ENCODE measurements at places on chromosomes 4 and X.
A peak's percentile ranks its signal among the peaks of the same experiment; 100 is the strongest.

GRCh38 chr4:145047151-145047550 is 50.8 kb downstream of the ANAPC10 start:
- no peak for DNase-seq

GRCh38 chrX:85288992-85289723 is 45.4 kb downstream of the ZNF711 start:
- no peak for DNase-seq

DNA sequence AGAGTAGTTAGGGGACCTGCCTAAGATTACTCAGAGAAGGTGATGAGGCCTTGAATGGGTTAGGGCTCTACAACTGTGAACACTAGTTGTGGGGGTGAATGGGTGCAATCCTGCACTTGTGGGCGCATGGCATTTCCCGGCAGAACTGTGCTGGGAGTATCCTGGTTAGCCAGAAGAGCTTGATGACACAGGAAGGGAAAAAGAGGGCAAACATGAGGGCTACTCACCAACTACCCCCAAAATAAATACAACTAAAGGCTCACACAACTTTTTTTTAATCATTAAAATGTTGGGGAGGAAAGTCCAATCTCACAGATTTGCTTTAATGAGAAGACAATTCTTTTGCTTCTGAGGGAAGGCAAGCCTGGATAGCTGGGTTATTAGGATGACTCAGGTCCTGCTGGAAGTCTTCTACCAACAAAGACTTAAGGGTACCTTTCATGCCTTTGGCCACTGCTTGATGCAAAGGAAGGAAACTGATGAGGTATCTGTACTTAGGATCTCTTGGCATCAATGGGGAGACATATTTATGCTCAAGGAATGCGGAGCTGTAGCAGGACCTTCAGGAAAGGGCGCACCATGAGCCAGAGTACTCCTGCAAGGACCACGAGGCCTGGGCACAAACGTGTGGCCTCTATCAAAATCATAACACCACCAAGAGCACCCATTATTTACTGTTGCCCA is 2.6 kb downstream of the PHKA2 start:
- DNase-seq = no peak

- DNase-seq = no peak
These were observed 26.0 kb upstream of the BMP2K start for GRCh38 chr4:78749972-78750727.

- DNase-seq = no peak
These were observed 13.5 kb downstream of the LIAS start for GRCh38 chr4:39472396-39472795.

GRCh38 chrX:106951230-106951629 is 31.0 kb downstream of the CLDN2 start:
- no peak for DNase-seq

GRCh38 chrX:150227873-150228410 is 135.2 kb upstream of the MAMLD1 start:
- no peak for DNase-seq

DNA sequence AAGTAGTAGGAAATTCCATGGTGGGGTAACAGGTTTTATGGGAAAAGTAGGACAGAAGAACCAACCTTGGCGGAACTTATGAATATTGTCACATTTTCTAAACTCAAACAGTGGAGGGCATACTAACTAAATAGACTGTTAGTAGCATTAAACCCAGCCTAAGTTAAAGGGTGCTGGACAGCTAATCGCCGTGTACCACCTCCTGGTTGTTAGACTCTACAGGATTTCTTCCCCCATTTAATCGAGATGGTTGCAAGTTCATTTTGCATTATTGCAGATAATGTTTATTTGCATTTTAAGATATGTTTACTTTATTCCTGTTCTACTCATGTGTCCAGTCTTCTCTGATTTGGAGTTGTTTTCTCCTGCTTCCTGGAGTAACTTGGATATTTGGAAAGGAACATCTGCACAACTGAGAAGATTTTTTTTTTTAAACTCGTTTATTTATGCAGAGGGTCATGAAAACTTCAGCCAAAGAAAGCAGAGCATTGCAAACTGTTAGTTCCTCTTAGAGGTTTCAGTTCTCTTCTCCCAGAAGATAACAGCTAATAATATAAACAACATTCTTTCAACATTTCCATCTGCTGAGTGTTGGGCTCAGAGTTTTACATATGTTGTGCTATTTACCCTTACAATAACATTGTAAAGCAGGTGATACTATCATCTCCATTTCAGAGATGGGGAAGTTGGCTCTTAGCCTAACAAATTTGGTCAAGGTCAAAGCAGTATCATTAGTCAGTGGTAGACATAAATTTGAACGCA is 51.5 kb upstream of the TBC1D9 start:
- DNase-seq = no peak

- no peak for DNase-seq
These were observed 55.9 kb upstream of the GABRA2 start for GRCh38 chr4:46445710-46446314.

GRCh38 chr4:128560754-128561495 is 248.6 kb upstream of the JADE1 start:
- no peak for DNase-seq

- no peak for DNase-seq
These were observed 2.9 kb downstream of the CPZ start for GRCh38 chr4:8595237-8596087.

DNA sequence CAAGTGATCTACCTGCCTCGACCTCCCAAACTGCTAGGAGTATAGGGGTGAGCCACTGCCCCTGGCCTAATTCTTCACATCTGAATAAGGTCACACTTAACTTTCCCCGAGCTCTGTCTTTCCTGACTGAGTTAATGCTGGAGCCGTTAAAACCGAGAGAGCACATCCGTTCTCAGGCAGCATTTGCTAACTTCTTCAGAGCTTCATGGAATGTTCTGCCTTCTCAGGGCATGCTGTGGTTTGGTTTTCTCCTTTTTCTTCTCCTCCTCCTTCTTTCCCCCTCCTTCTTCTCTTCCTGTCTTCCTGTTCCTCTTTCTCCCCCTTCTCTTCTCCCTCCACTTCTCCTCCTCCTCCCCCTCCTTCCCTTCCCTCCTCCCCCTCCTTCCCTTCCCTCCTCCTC is 119.9 kb downstream of the ASMT start:
- DNase-seq = no peak

- no peak for DNase-seq
These were observed 80.7 kb upstream of the EOLA2 start for GRCh38 chrX:150018931-150019361.

DNA sequence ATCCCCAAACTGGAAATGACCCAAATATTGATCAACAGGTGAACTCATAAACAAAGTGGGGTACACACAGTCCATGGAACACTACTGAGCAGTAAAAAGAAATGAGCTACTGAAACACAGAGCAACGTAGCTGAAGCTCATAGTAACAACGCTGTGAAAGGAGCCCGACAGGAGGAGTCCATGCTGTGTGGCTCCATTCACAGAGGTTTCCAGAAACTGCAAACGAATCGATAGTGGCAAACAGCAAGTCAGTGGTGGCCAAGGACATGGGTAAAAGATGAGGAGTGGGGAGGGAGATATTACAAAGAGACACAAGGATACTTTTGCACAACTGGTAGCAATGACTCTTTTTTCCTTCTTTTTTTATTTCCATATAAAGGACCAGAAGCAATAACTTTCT is 90.4 kb downstream of the HAUS3 start:
- DNase-seq = no peak

- DNase-seq = no peak
These were observed 26.9 kb downstream of the DCHS2 start for GRCh38 chr4:154464654-154465053.

- no peak for DNase-seq
These were observed 5.6 kb downstream of the PF4 start for GRCh38 chr4:73976217-73976616.

DNA sequence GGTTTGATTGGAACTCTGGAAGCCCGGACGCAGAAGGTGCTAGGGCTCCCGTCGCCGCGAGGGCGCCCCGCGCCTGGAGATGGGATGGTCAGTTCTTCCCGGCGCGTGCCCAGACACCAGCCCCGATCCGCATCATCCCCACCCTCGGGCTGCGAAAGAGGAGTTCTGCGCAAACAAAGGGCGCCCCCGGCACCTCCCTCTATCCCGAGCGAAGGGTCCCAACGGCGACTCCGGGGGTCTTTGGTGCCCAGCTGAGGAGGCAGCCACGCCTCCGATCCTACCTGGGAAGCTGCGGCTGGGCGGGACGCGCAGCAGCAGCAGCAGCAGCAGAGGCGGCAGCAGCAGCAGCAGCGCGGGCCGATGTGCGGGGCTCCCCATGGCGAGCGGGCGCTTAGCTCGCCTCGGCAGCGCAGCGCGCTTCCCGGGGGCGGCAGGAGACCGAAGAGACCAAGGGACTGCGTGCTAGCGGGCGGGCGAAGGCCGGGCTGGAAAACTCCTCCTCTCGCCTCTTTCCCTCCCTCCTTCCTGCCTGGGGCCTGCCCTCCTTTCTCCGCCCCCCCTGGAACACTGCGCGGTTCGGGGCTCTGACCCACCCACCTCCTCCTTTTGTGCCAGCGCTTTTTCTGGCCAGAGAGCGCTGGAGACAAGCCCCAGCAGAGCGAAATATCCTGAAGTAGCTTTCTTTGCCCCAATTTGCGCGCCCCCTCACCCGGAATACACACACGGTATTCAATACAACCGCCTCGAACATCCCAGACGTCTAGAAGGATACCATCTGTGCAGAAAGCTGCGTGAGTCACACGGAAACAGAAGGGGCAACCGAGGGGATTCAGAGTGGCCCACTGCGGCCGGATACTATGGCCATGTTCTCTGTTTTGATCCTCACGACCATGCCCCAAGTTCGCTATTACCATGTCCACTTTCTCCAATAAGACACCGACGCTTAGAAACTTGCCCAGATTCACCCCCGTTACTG is at the start of gene SRPX:
TSS of gene SRPX (minus strand) at position 457 of the 976 bp plus-strand sequence. CDS start at position 378, 79 bp downstream.
- no peak for DNase-seq

GRCh38 chr4:2042204-2042946 is 16.8 kb upstream of the NAT8L start:
- peak; percentile 18 for DNase-seq

DNA sequence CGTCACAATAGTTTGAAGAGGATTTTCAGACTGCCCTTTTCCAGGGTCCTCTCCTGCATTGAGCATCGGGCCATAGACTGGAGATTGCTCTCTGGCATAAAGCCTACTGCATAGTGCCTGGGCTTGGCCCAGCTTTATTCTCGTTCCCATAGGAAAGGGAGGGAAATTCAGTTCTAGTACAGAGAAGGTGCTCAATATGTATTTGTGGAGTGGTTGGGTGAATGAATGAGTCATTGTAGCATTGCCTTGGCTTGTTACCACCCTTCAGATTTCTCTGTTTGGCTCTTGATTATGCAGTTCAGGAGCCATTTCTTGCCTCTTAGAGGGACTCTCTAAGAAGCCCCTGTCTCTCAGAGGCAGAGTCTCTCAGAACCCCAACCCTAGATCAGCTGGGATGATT is 2.6 kb downstream of the TMEM35A start:
- DNase-seq = no peak

DNA sequence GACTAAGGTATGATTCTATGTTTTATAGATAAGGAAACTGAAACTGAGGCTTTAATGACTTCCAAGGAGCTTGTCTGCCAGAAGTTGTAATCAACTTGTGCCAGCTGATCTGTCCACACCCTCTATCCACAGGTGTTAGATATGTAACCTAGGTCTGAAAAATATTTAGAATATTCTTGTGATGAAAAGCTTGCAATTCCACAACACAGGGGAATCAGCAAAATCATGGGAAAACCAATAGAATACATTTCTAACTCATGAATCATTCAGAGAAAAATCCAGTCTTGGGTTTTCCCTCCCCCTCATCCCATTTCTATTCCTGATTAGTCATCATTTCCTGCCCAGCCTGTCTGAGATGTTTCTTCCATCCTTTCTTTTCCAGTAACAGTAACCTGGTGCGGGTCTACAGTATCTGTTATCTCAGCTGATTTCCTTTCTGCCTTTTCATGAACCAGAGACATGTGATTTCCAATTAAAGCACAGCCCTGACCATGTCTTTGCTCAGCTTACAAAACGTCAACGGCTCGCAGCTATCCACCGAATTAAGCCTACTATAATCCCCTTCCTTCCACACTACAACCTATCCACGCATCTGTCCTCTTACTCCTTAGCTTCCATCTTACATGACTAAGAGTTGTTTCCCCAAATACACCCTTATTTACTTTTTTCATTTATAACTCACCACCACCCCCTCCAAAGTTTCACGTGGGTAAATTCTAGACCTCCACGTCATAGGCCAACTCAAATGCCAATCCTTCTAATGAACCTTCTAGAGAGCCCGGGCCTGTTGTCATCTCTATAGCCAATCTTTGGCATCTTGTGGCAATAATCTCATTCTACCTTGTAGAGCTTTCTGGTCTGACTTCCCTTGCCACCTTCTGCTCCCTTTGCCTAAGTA is 961 bp upstream of the NOCT start:
- no peak for DNase-seq

DNA sequence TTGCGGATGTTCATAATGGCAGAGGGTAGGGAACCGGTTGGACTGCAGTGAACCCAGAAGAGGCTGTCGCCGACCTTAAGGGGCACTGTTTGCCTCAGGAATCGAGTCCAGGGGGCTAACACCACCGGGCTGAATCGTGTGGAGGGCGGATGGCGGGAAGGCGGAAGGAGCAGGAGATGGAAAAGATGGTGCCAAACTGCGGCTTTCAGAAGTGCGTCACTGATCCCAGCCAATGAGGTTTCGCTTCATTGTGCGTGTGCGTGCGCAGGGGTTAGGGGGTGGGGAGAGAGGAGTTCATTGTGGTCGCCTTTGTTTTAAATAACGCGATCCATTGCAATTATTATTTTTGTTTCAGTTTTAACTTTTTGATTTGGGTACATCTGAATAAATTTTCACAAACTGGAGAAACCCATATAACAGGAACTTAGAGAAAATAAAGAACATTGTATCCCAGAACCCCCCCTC is at the start of gene NAA11:
TSS of gene NAA11 (minus strand) at position 198 of the 465 bp plus-strand sequence. CDS start at position 14, 184 bp downstream.
- no peak for DNase-seq

DNA sequence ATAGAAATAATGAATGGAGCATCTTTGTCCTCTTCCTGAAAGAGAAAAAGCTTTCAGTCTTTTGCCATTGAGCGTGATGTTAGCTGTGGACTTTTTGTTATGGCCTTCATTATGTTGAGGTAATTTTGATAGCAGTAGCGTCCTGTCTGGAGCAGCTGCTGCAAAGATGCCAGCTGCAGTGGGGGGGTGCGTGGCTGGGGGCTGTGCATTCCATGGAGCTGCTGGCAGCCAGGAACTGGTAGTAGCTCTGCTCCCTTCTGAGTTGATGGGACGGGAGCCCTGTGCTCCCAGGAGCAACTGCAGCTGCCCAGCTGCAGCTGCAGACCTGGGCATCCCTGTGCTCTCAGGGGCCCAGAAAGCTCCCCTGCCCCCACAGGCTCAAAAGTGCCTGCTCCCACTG is 50.4 kb downstream of the CCDC160 start:
- DNase-seq = no peak

DNA sequence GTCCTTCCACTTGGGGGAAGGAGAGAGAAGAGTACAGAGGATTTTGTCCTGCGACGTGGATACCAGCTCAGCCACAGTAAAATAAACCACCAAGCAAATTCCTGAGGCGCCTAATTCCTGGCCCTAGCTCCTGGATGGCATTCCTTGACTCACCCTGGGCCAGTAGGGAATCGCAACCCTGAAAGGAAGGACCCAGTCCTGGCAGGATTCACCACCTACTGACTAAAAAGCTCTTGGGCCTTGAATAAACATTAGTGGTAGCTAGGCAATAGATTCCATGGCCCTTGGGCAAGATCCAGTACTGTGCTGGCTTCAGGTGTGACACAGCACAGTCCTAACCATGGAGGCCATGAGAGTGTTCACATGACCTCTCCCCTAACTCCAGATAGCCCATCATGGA is 45.6 kb downstream of the GABRA3 start:
- no peak for DNase-seq

- no peak for DNase-seq
These were observed 284.2 kb downstream of the RCHY1 start for GRCh38 chr4:75229806-75230570.

Data from activated effector memory CD4-positive, alpha-beta T cell treated with Interleukin-2 at 50 U/mL for 16 hours (primary cell).